ENCODE measurements at places on chromosomes 1 and 21. TPM values are rescaled to one million over a fixed set of nuclear protein-coding genes. Genes with fewer than 3 reads are reported as not detected.

Gene ZNF593
- total RNA-seq: 23.2 TPM

GRCh38 chr1:187621951-187622350, 793.2 kb downstream of the PLA2G4A start:
- DNase-seq: no peak

DNA sequence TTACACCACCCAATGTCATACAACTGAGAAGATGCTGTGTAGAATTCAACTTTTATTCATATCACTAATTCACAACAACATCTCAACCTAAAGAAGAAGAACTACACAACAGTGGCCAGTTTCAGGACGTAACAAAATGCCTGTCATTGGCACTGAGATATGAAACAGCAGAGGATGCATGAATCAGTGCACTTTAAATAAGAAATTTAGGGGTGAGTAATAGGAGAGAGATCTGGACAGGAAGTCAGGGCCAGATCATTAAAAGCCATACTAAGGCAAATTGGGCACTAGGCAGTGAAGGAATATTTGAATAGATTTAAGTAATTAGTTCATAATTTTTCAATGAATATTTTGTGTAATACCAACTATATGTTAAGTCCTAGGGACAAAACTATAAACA, 510.5 kb downstream of the PLPP3 start:
- DNase-seq: no peak

- no peak for DNase-seq
Observed at GRCh38 chr1:23977854-23978191, 2.3 kb downstream of the SRSF10 start.

GRCh38 chr1:183279835-183280234, 93.8 kb downstream of the LAMC2 start:
- peak; percentile 90 for DNase-seq

- DNase-seq: no peak
Observed at GRCh38 chr1:1421907-1422464, 910 bp upstream of the ANKRD65 start.

DNA sequence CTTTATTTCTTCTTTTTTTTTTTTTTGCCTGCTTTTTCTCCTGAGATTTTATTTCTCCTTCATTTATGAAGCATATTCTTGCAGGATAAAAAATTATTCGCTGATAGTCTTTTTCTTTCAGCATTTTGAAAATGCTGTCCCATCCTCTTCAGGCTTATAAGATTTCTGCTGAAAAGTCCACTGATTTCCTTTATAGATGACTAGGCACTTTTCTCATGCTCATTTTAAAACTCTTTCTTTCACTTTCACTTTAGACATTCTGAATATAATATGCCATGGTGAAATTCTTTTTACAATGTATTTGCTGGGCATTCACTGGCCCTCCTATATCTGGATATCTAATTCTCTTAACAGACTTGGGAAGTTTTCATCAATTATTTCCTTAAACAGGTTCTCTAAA, 25.5 kb upstream of the GTF2B start:
- no peak for DNase-seq

Gene SNX7
- total RNA-seq: 16.4 TPM

DNA sequence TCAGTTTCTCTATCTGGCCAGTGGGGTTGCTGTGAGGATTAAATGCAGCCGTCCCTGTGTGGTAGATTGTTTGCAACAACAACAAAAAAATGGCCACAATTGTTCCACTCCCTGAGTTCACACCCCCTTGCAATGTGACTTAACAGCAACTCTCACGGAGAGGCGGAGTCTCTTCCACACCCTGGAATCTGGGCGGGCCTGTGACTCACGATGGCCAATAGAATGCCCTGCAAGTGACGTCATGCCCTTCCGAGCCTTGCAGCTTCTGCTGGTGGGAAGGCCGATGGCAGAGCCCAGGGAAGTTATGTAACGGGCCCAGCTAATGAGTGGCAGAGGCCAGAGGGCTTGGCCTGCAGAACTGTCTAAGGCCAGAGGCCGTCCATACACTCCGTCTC, 87.9 kb downstream of the RIPK4 start:
- peak; percentile 91 for DNase-seq

GRCh38 chr1:4133297-4133938, 233.3 kb upstream of the C1orf174 start:
- no peak for DNase-seq

DNA sequence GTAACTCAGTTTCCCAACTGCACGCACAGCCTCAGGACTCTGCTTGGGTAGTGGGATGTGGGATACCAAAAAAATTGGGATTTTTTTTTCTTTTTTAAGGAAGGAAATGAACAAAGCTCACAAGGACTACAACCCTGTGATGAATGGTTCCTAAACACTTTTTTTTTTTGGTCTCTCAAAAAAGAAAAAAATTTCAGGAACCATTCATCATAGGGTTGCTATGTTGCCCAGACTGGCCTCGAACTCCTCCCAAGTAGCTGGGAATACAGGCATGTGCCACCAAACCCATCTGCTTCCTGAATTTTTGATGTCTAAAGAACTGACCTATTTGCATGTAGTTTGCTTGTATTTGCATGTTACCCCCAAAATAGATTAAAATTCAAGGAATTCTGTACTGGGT, 6.8 kb downstream of the MINDY1 start:
- DNase-seq: no peak

Gene HENMT1
- 1.1 TPM for total RNA-seq

- DNase-seq: no peak
Observed at GRCh38 chr1:186429017-186429416, 31.9 kb downstream of the PDC start.

DNA sequence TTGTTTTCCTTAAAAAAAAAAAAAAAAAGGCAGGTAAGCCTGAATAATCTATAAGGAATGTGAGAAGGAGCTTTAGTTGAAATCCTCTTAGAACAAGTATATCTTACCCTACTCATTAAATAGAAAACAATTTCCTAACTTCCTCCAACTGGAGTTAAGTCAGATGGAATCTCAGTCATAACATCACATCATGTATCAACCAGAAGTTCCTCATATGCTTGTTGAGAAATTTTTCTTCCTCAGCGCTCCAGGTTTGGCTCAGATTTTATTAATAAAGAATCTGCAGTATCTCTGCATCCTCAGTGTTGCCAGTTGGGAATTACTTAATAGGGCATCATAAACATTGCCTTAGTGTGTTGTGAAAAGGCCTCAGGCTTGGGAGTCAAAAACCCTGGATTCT, 37.6 kb downstream of the DUSP10 start:
- no peak for DNase-seq

GRCh38 chr1:181604482-181605249, 121.3 kb downstream of the CACNA1E start:
- no peak for DNase-seq

Gene C1orf87
- total RNA-seq: not detected

Data from cardiac septum (tissue), 1 donor.